Activated CD4-positive, alpha-beta T cell treated with anti-CD3 and anti-CD28 coated beads, Interleukin-2, amount 10 ng/mL, durations not matched to agents 7 days and 5 days (primary cell): ENCODE measurements at places on chromosomes 6 and 20. TPM values are rescaled to one million over a fixed set of nuclear protein-coding genes. Genes with fewer than 3 reads are reported as not detected.
A peak's percentile ranks its signal among the peaks of the same experiment; 100 is the strongest.

DNA sequence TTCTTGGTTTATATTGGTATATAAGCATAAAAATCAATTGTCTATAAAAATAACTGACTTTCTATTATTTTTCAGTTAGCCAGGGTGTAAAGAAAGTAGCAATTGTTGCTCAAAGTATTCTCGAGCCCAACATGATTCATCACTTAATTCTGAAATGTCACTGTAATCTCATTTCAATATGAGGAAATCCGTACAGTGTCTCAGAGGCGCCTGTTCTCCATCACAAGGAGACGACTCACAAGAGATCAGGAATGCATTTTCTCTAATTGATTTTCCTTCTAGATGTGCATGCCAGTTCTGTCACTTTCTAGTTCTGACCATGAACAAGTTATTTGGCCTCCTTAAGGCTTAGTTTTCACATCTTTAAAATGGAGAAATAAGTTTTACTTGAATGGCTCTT, 753.1 kb downstream of the MAFB start:
- no peak for DNase-seq

The MEP1A gene
- total RNA-seq: not detected

The FKBP1C gene
- 0.67 TPM for total RNA-seq

- peak; percentile 53 for DNase-seq
These were observed at the start of gene NKAPL for GRCh38 chr6:28258877-28259777. Gene NKAPL, plus strand, starts transcription at chr6:28259297. Its CDS starts 75 bp downstream, at chr6:28259372.

DNA sequence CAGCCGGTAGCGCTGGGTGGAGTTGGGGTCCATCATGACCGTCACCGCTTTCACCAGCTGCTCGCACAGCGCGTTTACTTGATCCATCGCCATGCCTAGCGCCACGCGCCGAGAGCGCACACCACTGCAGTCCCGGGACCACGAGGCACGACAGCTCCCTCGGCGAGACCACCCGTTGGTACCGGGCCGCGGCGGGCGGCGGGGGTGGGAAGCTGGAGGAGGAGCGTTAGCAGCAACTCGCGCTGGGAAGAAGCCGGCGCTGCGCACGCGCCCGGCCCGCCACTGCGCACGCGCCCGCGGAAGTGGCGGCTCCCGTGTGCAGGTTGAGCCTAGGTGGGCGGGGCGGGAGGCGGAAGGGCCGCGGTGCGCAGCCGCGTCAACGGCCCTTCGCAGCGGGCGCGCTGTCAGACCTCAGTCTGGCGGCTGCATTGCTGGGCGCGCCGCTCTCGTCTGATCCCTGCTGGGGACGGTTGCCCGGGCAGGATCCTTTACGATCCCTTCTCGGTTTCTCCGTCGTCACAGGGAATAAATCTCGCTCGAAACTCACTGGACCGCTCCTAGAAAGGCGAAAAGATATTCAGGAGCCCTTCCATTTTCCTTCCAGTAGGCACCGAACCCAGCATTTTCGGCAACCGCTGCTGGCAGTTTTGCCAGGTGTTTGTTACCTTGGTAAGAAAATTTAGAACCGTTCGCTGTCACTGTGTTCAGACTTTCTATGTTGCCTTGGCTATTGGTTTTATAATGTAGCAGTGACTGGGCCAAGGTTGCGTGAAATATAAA, at the start of the genes POLH and XPO5:
Gene POLH (plus strand): TSS at position 414 of the 780 bp plus-strand sequence. CDS start 6,135 bp downstream, outside the sequence.
Gene XPO5 (minus strand): TSS at position 267 of the 780 bp plus-strand sequence. CDS start 174 bp downstream, at position 93.
- peak; percentile 91 for DNase-seq

The ZNF334 gene
- total RNA-seq: 0.50 TPM

DNA sequence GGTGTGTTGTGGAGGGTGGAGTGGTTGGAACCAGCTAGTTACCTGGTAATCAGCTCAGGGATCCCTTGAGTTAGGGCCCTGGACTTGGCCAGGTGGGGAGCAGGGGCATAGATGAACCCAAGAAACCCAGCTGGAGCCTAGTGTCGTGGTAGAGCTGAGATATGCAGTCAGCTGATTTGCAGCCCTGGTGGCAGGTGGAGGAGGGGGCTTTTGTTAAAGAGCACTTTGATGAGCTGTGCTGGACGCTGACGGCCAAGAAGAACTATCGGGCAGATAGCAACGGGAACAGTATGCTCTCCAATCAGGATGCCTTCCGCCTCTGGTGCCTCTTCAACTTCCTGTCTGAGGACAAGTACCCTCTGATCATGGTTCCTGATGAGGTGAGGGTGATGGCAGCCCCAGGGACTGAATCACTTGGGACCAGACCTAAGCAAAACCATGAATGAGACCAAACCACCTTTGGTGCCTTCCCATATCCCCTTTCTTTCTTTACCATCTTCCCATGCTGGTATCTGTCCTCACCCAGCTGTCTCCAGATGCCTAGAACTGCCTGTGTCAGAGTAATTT, 12.7 kb downstream of the DEF6 start:
- no peak for DNase-seq

GRCh38 chr6:40325041-40325440, 262.1 kb downstream of the LRFN2 start:
- DNase-seq: no peak

DNA sequence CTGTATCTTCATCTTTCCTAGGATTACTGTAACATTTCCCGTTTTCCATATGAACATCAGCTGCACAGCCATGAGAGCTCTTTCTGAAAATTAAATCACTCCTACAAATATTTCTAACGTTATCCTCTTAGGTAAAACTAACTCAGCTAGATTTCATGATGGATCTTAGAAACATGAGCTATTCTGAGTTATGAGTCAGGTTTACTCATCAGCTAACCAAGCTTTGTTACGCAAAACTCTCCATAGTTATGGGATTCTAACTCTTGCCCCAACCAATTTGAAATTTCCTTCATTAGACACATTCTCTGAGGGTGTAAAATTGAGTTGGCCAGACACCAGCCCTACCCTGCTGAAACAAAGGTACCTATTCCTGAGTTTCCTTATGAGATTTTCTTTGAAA, 14.0 kb downstream of the DEFB110 start:
- DNase-seq: no peak

The RBL1 gene
- total RNA-seq: 48.9 TPM

The SLC13A3 gene
- not detected for total RNA-seq

DNA sequence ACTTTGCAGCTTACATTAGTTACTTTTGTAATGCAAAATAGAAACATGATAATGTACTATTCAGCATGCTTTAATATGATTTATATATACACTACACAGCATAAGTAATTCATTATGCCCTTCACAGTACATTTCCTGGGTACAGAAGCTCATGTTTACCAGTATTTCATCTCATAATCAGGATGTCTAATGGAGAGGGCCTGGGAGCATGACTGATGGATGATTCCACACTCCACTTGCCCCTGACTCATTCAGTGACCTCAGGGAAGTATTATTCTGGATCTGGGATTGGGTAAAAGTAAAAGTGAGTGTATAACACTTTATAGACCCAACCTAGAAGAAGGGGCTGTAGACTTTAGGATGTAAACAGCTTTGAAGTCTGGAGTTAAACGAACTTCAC, 31.4 kb upstream of the BACH2 start:
- no peak for DNase-seq

DNA sequence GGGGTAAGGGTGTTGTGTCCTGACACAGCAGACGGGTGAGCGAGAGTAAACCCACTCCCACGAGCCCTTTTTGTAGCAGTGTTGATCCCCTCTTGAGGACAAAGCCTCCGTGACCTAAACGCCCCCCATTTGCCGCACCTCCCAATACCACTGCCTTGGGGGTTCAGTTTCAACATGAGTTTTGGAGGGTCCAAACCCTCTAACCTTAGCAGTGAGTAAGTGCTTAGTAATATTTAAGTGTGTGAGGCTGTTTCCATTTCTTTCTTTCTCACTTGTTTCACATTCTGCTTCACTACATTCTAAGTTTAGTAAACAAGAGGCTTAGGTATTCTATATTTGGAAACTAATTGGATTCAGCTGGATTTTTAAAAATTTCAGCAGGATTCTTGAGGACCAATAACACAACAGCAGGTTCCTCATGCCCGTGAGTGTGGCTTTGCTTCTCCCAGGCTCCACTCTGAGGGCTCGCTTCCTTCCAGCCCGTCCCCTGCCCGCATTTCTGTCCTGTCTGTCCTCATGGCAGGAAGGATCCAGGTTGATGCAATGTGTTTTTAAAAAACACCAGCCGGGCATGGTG, 41.2 kb downstream of the SNX9 start:
- DNase-seq: no peak

DNA sequence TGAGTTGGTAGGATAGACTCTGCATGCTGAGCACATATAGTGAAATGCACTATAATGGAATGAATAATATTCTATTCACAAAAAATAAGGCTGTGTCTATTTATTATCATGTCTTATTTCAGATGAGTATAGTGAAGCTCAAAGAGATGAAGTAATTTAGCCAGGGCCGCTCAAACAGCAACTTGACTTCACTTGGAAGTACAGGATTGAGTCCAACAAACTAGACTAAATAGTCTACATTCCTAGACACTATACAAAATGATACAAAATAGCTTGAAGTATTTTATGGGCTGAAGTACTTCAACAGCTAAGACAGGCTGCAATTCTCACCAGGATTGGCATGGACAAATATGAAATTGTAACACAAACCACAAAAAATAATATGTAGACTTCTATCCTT, 144.5 kb upstream of the DST start:
- no peak for DNase-seq

DNA sequence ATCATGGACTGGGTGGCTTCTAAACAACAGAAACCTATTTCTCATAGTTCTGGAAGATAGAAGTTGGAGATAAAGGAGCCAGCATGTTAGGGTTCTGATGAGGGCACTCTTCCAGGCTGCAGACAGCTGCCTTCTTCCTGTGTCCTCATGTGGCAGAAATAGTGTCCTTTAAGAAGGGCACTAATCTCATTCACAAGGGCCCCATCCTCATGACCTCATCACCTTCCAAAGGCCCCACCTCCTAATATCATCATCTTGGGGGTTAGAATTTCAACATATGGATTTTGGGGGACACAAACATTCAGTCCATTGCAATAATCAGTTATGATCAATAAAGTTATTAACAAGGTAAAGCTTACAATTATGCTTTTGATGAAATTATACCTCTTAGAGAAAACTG, 130.8 kb upstream of the SLC22A23 start:
- DNase-seq: no peak

The CLDN20 gene
- total RNA-seq: not detected

The NAPB gene
- 15.4 TPM for total RNA-seq

DNA sequence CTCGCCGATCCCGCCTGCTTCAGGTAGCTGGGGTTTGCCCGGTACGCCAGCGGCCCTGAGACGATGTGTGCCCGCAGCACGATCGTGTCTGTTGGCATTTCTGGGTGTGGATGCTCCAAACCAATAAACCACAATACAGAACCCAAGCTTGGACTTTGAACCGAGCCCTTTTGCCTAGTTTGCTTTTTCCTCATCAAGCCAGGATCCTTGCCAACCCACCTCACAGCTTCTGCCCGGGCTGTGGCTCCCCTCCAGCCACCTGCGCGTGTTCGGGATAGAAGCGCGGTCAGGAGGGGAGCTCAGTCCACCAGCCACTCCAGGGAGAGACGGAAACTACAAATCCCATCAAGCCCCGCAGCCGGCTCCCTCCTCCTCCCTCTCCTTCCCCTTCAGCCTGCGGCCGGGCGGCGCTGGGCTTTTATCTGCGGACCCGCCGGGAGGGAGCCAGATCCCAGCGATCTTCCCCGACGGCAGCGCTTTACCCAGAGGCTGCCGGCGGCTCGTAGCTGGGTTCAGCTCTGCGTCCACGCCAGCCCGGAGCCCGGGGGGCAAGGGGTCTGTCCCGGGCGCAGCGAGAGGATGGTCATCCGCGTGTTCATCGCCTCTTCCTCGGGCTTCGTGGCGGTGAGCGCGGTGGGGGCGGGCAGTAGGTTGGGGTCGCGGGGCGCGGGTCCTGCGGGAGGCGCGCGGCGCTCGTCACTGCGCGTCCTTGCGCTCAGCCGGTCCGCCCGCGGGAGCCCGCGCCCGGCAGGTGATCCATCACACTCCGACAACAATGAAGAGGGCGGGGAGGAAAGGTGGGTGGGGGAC, at the start of gene SH3BGRL2:
Gene SH3BGRL2 (plus strand): TSS at position 447 of the 810 bp plus-strand sequence. CDS start 133 bp downstream, at position 580.
- peak; percentile 12 for DNase-seq

DNA sequence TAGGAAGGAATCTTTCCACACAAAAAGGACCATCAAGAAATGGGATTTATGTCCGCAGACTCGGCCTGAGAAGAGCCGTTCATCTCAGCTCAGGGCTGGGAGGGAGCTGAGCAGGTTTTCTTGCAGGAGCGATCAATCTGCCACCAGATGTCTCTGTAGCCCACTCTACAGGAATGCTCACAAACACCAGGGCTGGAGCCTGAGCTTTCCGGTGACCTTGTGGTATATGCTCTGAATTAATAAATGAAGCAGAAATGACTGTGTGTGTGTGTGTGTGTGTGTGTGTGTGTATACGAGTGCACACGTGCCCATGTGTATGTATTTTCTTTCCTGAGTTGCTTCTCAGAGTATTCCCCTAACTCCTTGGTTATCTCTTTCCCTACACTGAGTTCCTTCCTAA, 12.0 kb downstream of the CD83 start:
- peak; percentile 54 for DNase-seq

The HLA-DPA1 gene
- 26.2 TPM for total RNA-seq

DNA sequence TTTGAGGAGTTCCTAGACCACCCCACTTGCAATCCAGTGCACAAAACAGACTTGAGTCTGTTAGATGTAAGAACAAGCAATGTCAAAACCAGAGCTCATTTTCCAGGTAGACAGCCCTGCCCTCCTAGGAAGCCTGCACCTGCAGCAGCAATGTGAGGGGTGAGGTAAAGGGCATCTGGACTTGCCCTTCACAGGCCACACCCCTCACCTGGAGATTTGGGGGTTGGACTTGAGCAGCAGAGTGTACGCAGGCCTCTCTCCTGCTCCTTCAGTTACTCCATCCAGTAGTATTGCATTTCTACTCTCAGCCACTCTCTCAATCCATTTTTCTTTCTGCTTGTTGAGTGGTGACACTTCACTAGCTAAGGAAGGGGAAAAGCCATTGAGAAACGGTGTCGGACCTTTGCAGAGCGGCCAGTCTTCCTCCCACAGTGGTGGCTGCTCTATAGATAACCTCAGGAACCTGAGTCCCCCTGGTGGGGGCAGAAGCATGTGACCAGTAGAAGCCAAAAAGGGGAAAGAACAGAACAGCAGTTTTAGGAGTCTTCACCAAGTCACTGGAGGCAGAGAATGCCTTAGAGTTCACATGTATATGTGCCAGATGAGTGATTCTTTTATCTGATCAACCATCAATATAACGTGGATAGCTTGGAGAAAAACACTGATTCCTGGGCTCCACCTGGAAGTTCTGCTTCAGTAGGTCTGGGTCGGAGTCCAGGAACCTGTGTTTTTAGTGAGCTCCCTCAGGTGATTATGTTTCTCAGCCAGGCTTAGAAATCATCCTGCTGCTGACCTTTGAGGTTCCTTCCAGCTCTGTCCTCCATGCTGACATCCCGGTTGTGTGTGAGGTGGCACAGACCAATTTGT, 28.0 kb downstream of the ARFGEF2 start:
- DNase-seq: no peak
